ENCODE measurements at places on chromosomes 7 and 10.

DNA sequence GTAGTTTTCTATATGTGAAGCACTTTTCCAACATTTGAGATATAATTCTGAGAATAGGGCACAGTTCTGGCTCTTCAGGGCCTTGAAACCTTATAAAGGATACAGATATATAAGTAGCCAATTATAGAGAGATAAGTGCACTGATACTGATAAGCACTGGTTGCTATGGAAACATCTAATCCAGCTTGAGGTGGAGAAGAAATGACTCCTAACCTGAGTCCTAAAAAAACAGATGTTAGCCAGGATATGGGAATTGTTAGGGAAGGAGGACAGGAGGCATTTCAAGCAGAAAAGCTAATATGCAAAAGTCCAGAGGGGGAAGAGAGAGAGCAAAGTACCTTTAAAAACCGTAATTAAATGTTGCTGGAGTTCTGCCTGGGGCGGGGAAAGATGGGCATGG lies 30.8 kb downstream of the STRIP2 start:
- DNase-seq: no peak

- peak; percentile 54 for DNase-seq
These were observed 3.8 kb upstream of the ANTXRL start for GRCh38 chr10:46282842-46283574.

DNA sequence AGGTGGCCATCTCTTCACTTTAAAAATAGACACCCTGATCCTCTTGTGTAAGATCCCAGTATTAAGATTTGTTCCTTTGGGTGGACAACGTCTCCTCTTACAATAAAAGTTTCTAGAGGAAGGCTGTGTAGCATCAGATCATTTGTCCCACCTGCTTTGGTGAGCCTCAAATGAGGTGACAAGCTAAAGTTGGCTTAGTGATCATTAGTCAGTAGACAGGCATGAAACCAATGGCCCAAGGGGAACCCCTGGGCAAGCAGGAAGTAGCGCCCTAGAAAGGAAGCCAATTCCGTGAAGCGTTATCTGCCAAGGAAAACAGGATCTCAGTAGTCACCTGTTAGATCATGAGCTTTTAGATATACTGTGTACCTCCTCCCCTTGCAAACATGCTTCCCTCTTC lies 66.8 kb downstream of the PCGF5 start:
- no peak for DNase-seq

- no peak for DNase-seq
These were observed 115.4 kb upstream of the ETV1 start for GRCh38 chr7:14104861-14105260.

DNA sequence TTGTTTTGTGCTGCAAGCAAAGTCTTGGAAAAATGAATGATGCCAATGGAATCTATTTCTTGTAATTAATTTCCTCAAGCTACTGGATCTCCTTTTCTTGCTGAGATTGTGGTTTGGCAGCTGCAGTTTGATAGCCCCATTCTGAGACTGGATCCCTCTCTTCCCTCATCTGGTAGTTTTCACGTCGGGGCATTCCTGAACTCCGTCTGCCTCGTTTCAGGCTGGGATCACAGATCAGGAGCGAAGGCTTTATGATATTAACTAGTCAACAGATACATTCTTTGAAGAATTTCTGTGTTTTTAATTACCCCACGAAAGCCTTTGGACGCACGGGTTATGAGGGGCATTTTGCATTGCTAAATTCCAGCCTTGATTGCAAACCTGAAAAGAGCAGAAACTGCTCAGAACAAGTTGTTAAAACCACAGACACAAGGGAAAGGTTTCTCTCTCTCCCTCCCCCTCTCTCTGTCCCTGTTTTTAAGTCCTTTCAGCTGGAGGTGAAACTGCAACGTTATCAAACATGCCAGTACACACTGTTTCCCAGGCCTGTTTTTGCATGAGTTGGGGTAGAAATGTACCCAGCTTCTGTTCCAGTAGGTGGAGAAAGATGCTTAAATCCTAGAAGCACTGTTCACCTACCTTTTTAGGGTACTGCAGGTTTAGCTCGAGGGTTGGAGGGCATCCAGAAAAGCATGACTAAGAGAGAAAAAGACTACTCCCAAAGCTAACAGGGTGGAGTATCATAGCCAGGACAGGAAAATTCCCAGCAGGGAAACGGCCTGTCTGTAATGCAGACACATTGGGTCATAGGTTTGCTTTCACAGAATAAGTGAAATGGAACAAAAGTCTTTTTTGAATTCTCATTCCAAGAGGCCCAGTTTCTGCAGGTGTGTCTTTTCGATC lies 124.3 kb downstream of the CUX1 start:
- no peak for DNase-seq

DNA sequence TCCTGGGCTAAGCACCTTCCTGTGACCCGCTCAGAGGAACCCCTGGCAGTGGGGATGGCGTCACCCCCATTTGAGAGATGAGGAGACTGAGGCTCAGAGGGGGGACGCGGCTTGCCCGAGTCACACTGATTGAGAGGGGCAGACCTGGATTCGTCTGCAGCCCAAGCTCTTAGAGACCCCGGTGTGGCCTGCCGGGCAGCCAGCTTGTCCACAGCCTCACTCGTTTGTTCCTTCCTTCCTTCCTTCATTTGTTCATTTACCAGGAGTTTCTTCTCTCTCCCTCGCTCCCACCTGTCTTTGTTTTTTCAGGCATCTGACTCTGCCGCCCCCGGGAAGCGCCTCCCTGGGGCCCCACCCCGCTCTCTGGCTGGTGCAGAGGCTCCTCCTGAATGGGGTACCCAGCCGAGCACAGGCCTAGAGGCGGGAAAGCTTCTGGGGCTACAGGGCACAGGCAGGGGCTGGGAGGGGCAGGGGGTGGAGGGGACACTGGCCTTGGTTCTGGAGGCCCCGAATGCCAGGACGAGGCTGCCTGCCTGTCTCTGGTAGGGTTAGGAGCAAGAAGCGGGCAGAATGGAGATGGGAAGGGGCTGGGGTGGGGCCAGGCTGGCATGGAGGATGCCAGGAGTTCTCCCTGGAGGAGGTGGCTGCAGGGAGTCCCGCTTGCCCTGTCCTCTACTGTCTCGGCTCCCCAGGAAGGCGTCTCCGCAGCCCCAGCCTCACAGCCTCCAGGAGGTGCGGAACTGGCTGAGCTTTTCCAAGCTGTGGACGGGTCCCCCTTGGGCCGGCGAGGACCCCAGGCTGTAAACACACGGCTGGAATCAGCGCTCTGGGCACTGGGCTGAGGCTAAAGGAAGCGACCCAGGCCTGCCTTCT lies 91.6 kb downstream of the UNCX start:
- no peak for DNase-seq
